ENCODE measurements at places on chromosomes 7 and 10.

DNA sequence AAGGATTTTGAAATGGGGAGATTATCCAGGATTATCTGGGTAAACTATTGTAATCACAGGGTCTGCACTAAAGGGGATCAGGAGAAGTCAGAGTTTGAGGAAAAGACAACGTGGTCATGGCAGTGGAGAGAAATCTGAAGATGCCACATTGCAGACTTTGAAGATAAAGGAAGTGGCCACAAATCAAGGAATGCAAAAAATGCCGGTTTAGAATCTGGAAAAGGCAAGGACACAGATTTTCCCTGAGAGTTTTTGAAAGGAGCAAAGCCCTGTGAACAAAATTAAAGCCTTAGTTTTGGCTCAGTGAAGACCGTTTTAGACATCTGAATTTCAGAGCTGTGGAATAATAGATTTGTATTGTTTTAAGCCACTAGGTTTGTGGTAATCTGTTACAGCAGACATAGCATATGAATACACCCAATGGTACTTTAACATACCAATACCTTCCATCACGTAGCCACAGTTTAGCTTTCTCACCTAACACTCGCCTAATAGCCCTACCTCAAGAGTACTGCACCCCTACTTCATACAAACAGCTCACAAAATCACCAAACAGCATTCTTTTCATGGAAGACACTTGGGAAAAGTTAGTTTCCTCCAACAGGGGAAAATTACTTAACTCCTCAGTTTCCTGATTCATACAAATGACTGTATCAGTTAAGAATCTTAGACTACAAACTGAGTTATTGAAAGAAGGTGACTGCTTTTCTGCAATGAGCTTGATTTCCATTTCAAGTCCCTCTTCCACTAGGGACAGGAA, 446.5 kb downstream of the INHBA start:
- DNase-seq: no peak

DNA sequence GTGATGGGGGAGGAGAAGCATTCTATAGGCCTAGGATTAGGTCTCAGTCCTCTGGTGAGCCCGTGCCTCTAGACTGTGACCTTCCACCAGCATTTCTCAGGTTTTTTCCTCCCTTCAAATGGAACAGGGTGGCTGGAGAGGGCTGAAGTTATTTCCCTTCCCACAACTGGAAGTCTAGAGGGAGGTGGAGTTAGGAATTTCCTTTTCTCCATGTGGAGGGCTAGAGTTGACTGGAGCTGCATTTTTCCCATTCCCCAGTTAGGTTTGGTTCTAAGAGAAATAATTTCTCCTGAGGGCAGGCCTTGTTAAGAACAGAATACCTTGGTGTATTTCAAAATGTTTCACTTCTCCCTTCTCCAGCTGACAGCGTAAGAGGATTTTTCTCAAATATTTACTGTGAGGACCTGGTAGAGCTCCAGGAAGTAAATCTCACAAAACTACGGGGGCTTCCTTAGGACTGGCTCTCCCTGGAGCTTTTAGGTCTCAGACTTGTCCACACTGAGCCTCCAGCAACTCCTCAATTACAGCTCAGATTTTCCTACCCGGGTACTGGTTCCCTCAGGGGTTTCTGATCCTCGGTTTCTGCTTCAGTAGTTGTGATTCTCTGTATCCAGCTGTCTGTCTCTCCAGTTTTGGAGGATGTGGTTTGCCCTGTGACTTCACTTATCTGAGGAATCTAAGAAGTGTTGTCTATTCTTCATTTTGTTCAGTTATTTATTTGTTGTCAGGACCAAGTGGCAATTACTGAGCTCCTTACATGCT, 6.0 kb upstream of the REEP3 start:
- DNase-seq: no peak

GRCh38 chr10:128803790-128804189, 663.3 kb upstream of the MGMT start:
- DNase-seq: no peak

- DNase-seq: no peak
Measured at GRCh38 chr7:152504367-152504766, 68.6 kb upstream of the KMT2C start.

- DNase-seq: no peak
Measured at GRCh38 chr7:4854916-4855315, 6.9 kb downstream of the PAPOLB start.

GRCh38 chr7:99127636-99128035, 16.3 kb downstream of the SMURF1 start:
- no peak for DNase-seq

- DNase-seq: no peak
Measured at GRCh38 chr10:124626759-124627380, 117.3 kb downstream of the FAM53B start.

- no peak for DNase-seq
Measured at GRCh38 chr7:99625321-99625720, 8.6 kb downstream of the ZSCAN25 start.

DNA sequence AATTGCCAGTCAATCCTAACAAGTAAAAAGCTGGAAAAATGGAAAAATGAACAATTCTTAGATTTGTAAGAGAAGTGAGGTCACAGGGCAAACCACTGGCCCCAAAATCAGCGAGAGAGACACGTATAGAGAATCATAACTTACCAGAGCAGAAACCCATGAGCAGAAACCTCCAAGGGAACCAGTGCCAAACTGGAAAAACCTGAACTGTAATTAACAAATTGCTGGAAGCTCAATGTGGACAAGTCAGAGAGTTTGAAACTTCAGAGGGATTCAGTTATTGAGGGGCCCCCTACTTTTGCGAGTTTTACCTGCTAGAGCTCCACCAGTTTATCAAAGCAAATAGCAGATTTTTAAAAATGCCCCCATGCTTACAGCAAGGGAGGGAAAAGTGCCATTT, 119.0 kb downstream of the C7orf25 start:
- no peak for DNase-seq

DNA sequence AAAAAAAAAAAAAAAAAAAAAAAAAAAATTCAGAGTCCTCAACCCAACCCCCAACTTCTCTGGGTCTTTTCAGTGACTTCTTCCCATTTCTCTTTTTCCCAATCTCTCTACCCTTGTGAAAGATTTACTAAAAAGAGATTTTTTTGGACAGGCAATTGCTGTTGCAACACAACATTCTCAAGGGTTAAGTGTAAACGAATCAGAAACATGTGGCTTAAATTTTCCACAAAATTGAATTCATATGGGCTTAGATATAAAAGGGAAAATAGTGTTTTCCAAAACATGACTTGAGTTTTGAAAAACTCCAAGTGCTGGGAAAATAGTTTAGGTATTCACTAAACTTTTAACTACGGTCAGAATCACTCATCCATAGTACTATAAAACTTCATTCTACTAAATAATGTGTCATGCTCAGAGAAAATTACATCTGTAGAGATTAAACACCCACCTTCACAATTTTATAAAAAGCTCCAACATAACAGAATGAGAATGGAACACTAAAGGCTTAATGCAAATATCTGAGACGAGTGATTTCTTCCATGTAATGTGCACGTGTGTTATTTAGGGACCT, 643.1 kb downstream of the PARD3 start:
- DNase-seq: no peak

DNA sequence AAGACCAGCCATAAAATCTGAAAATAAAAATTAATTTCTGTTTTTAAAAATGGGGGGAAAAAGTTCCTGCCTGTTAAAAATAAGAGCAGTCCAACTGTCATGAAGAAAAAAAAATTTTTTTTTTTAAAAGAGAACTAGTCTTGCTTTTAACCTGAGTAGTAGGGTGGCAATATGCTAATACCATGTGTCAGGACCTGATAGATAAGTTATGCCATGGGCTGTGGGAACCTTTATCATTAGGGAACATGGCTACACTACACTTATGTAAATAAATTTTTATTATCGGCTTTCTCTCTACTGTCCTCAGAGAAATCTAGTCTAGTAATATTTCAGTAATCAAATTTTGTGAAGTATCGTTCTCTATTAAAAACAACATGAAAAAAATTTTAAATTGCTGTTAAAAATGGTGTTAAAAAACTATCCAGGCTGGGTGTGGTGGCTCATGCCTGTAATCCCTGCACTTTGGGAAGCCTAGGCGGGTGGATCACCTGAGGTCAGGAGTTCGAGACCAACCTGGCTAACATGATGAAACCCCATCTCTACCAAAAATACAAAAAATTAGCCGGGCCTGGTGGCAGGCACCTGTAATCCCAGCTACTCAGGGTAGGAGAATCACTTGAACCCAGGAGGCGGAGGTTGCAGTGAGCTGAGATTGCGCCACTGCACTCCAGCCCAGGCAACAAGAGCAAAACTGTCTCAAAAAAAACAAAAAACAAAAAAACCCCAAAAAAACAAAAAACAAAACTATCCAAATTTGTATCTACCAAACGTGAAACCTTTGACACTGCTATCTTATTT, 20.7 kb downstream of the NT5C3A start:
- DNase-seq: no peak

- DNase-seq: no peak
Measured at GRCh38 chr10:117754770-117755658, 212.5 kb downstream of the EMX2 start.

DNA sequence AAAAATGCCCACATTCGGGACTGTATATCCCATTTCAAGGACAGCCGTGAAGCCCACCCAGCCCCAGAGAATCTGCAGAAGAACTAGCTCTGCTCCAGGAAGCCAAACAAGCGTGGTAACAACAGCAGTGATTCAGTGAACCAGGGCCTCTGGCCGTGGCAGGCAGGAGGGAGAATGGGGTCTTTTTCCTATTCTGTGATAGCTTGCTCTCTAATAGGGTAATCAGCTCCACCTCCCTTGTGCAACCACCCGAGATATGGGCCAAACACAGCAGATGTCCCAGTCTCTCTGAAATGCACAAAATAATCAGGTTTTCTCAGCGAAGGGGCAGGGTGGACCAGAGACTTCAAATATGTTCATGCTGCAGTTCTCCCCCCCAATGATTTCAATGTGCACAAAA, 35.8 kb downstream of the CHST15 start:
- no peak for DNase-seq

- DNase-seq: peak; percentile 13
Measured at GRCh38 chr7:136687693-136688322, 180.6 kb upstream of the CHRM2 start.

- no peak for DNase-seq
Measured at GRCh38 chr10:101752241-101752640, 23.7 kb downstream of the FGF8 start.

DNA sequence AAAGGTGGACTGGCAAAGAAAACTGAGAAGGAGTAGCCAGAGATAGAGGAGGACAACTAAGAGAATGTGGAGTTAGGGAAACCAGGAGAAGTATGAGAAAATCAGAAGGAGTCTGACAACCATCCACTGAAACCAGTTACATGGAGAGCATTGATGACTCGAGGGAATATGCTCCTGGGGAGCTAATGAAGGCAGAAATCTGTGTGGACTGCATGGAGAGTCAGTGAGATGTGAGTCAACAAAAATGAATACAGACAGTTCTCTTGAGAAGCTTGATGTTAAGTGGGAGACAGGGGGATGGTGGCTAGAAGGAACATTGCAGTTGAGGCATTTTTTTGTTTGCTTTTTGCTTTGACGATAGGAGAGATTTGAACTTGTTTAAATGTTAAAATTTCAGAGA, 34.3 kb upstream of the ZNF32 start:
- DNase-seq: no peak

- DNase-seq: no peak
Measured at GRCh38 chr7:112010994-112011393, 195.2 kb downstream of the DOCK4 start.

DNA sequence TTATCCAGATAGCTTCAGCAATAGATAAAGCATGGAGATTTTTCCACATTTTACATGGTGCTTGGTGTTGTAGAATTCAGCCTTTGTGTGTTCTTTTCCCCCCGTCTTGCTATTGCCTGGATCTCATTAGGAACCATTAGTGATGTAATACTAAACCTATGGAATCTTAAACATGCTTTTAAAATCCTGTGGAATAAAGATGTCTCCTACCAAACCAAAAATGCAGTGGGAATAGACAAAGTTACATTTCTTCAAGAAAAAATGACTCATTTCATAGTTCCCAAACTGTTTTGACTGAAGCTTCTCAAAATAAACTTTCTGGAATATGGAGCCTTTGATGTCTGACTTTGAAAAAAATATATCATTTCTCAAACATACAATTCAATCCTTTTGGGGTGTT, 44.0 kb downstream of the CALD1 start:
- DNase-seq: no peak

DNA sequence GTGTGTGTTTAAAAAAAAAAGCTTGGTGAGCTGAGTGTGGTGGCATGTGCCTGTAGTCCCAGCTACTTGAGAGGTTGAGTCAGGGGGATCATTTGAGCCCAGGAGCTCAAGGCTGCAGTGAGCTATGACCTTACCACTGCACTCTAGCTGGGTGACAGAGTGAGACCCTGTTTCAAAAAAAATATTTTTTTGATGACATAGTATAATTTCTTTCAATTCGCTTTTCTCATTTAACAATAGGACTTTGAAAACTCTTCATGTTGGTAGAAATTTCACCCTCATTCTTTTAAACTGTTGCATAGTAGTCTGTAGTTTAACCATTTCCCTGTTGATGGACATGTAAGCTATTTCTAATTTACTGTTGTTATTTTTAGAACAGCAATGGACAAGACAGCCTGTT, 55.7 kb upstream of the EXOC6 start:
- DNase-seq: no peak

DNA sequence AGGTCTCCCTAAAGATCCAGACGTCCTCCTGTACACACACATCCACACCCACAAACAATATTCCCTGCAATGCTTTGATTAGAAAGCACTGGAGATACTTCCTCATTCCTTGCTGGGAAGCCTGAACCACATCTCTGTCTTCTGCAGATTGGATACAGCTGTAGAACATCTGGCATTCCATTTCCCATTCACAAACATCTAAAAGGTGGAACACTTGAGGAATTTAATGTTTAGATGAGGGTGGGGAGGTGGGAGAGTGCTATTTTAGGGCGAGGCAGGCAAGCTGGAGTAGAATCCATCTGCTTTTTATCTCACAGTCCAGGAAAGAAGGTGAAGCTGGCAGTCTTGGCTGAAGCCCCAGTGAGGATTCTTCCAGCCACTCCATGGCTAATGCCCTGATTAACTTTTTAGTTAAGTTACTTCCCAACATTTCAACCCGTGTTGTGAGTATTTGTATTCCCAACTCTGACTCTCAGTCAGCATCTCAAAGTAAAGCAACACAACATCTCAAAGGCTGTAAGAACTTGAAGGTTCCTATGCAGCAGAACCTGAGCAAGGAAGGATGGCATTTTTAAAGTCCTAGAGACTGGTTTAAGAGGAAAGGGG, 46.1 kb downstream of the CYTH3 start:
- no peak for DNase-seq

DNA sequence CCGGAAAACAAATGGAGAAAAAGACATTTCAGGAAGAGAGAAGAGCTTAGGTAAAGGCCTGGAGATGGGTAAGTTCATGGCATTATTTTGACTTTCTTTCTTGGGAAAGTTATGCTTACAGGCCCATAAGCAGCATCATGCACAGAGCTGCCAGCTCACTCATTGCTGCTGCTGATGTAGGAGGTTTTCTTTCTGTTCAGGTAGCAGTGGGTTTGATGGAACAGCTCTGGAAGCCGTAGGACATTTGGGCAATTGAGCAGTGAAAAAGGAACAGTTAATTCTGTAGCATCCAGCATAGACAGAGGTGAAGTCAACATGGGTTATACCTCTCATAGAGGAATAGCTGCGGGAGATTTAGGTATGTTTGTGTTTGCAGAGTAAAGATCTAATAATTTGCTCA, 3.3 kb downstream of the CHN2 start:
- DNase-seq: no peak

All from nephron progenitor cell (in vitro differentiated cells).